RCC 7860 (cell line): ENCODE measurements at places on chromosomes 2 and 18.

DNA sequence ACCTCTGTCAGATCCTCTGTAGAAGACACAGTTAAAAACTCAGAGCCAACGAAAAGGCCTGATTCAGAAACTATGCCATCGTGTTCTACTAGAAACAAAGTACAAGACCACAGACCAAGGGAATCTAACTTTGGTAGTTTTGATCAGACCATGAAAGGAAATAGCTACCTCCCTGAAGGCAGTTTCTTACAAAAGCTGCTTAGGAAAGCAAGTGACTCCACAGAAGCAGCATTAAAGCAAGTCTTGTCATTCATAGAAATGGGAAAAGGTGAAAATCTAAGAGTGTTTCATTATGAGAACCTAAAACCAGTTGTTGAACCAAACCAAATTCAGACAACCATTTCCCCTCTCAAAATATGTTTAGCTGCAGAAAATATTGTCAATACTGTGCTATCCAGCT, 58.2 kb downstream of the FSIP2 start:
- DNase-seq, result no peak

DNA sequence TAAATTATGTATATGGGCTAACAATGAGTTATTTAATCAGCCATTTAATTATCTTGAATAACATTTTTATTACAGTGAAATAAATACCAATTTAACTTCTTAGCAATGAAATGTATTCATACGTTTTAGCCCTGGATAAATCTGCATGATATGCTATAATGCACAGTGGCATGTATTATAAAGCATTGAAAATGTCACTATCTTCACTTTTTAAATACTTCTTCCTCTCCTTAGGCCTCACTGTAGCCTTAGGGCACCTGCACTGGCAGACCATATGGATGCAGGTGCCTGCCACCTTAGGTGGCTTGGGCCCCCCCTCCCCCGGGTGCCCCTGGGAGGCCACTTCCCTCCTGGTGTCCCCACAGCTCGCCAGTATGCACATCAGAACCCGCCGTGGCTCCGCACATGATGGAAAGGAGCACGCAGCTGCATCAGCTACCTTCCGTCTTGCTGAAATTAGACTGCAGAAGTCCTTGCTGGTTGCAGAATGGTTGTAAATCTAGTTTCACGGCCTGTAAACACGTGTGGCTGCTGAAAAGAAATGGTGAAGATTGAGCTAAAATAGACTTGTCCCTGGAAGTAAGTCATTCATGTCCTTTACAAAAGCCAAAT, 56.7 kb downstream of the ADI1 start:
- no peak for DNase-seq

DNA sequence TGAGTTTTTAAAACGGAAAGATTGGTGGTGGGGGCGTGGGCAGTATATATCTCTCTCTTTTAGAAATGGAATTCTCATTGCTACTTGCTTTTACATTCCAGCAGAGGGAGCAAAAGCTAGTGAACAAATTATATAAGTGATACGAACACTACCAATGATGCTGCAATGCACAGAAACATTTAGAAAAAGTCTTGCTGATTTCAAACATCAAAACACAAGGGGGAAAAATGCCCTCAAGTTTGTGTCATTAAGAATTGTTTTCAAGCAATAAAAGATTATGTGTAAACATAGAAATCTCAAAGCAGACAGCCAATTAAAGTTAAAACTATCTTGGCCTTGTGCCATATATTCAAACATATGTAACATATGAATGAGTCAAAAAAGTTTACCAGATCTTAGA, 296.3 kb upstream of the KCNJ3 start:
- DNase-seq, result peak; percentile 13

DNA sequence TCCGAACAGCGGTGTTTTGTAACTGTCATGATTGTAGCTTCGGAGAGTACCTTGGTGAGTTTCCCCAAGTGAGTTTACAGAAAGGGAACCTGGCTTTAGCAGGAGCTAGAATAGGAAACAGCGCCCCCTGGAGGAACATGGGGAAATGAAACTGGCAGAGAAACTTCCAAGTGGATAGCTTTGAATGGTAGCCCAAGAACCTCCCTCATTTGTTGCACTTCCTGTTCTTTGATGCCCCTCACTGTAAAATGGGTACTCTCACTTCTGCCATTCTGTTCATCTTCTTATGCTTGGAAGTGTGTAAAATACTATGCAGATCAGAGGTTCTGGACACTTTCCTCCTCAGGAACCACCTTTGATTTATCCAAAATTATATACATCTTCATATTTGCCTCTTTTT, 36.2 kb downstream of the CHST10 start:
- peak; percentile 65 for DNase-seq

GRCh38 chr2:236644067-236644466, 74.4 kb downstream of the ACKR3 start:
- DNase-seq, result no peak

- DNase-seq, result no peak
These were observed 165.0 kb downstream of the ANTXR1 start for GRCh38 chr2:69177785-69178636.

- no peak for DNase-seq
These were observed 11.5 kb upstream of the DIPK1C start for GRCh38 chr18:74468547-74469061.

DNA sequence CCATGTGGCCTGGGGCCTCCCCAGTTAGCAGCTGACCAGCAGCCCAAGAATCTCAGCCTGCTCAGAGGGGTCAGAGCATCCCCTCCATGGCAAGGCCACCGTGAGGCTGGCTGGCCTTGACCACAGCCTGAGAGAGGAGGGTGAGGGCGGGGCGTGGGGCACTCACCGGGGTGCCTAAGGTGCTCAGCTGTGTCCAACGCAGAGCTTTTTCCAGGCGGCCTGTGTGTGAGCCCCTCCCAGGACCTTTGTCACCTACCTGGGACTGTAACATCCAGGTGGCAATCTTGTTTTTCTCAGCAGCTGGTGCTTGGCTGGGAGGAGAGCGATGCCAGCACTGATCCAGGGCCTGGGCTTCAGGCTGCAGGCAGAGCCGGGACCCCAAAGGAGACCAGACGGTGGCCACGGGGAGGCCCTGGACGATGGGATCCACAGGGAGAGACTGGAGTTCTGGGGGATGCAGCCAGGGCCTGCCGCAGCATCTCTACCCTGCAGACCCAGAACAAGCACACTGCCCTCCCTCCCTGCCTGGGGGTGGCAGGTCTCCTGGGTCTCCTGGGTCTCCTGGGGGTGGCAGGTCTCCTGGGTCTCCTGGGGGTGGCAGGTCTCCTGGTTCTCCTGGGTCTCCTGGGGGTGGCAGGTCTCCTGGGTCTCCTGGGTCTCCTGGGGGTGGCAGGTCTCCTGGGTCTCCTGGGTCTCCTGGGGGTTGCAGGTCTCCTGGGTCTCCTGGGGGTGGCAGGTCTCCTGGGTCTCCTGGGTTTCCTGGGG, 12.3 kb downstream of the SNED1 start:
- DNase-seq, result no peak

DNA sequence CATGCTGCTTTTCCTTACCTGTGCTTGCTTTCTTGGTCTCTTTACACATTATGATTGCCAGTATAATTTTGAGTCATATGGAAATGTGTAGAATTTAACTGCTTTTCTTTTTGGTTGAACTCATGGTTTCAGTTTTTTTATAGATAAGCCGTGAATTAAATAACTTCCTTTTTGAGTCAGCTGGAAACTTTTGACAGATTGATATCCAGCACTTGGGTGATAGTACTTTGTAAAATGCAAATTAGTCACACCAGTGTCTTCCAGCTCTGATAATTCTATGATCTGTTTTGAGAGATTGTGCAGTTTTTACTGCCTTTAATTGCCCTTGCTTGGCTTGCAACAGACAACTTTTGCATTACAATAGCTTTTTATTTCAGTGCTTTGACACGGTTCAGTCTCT, 86.4 kb downstream of the NCOA1 start:
- DNase-seq, result no peak

GRCh38 chr2:147824620-147825019, 20.2 kb upstream of the ACVR2A start:
- DNase-seq, result no peak

DNA sequence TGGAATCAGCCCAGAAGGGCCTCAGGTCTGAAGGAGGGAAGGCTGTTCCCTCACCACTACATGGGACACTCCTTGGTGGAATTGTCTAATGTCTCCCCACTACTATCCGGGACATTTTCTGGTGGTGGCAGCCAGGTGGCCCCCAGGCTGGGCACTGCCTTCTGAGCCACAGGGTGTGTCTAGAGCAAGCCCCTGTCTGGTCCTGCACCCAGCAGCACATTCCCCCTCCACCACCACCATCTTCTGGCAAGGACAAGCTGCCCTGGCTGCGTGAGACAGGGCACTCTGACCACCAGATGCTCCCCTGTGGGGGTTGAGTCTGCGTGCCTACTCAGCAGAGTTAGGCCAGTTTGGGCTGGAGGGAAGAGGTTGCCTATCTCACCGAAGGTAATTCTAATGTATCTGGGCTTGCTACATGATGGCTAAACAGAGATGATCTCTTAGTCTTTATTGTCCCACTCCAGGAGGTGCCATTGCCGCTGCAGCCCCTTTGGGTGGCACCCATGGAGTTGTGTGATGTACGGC, 106.3 kb downstream of the PLB1 start:
- no peak for DNase-seq

DNA sequence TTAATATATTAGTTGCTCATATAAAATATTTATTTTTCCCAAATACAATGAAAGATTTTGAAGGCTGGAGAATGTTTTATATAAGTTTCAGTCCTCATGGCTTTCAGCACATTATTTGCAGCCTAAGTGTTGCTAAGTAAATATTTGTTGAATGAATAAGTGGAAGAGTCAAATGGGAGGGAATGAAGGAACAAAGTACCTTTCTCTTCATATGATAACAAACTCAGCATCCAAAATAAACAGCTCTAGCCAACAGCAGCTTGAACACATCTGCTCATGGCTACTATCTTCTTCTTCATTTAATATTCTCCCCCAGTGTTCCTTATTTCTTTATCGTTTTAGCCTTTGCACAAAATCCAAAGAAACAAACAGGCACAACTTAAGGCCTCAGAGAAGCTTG, 385.2 kb upstream of the PIK3C3 start:
- no peak for DNase-seq

GRCh38 chr18:65523461-65523860, 227.4 kb upstream of the CDH7 start:
- no peak for DNase-seq

GRCh38 chr2:225328192-225328591, 71.3 kb upstream of the NYAP2 start:
- DNase-seq, result peak; percentile 27

GRCh38 chr18:61198486-61198885, 134.7 kb upstream of the CDH20 start:
- DNase-seq, result no peak

DNA sequence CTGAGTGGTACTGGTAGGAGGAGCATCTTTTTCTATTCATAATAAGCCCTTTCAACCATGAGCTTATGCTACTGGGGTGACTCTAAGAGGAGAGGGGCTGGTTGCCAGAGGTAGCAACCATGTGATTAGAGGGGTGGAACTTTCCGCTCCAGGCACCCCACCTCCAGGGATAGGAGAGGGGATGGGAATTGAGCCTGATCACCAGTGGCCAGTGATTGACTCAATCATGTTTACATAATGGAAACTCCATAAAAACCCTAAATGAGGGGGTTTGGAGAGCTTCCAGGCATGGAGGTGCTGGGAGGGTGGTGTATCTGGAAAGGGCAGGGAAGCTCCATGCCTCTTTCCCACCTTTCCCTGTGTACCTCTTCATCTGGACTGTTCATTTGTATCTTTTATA, 46.6 kb upstream of the RHOB start:
- DNase-seq, result no peak

DNA sequence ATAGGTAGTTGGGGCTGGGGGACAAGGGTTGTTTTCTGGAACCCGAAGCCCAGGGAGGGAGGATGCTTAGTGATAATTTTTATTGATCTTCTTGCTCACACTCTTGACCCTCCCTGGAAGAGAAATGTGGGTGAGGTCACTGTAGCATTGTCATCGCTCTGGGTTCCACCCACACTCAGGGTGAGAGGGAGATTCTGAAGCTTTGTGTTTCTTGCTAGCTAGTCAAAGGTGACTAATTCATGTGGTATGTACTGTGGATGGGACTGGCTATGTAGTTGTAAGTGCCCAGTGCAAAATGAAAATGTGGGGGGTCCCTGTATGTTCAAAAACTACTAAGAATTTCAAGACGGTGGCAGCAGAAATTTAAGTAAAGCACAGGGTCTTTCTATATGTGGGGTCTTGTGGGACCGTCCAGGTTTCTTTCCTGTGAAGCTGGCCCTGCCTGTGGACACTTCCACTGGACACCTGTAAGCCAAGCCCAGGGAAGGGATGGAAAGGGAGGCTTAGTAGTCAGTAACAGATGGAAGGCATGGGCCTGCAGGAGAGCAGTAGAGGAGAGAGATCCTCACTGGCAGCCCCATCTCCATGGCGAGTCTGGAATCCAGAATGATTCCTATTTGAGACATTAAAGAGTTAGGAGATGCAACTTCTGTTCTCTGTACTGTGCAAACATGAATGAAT, 35.0 kb downstream of the TSN start:
- peak; percentile 89 for DNase-seq
